ENCODE measurements at places on chromosomes 1 and 21.

GRCh38 chr1:48470950-48471690 lies 884 bp downstream of the SPATA6 start:
- no peak for DNase-seq

GRCh38 chr21:36310016-36310415 lies 10.0 kb upstream of the MORC3 start:
- no peak for DNase-seq

DNA sequence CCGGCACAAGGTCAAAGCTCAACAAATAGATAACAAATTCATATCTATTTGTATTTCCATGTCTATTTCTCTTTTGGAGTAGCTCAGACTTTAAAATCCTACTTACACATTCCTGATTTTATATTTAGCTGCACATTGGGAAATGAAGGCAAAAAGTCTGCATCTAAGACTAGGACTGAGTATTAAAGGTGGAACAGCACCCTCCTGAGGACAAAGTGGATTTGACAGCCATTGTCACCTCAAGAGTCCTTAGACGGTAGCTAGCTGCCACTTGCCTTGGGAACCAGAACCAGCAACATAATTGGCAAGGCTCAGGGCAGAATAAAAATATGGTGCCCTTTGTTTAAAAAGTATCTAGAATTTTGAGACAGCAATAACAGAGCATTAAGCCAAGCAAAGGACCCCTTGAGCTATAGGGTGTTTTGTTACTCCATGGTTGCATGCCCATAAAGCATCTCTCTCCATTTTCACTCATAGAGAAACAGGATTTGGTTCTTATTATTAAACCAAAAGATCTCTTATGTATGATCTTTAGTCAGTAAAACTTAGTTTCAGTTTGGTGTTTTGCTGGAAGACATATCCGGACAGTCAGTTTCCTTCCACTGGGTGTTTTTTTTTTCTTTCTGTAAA lies 30.0 kb upstream of the SGIP1 start:
- DNase-seq, result peak; percentile 71

DNA sequence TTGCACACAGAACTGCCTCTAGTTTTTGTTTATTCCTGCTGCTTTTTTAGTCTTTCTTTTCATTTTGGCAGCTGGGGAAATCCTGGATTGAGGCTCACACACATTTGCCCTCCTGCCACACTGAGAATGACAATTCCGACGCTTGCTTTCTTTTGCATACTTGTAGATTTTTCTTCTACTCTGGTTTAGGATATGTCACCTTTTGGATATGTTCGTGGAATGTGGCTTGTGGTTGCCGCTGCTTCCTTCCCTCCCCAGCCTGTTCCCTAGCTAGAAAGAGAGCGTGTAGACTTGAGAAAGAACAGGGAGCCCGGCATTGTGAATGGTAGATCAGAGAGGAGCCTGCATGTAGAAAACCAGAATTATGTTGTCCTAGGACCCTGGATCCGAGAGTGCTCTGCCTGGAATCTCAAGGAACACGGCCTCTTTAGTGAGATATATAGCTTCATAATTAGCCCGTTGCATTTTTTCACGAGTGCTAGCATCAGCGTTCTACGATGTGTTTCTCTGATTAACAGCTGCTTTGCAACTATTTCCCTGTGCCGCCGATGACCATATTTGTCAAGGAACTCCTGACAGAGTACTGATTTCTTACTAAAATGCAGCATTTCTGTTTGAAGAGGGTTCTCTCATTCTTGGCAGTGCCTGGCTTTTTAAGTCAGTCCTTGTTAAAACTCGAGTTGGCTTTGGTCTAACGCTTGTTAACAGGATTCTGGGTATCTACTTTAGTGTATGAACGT lies 56.2 kb downstream of the PEX14 start:
- no peak for DNase-seq

GRCh38 chr1:244461245-244462071 lies at the start of gene CATSPERE:
Gene CATSPERE (plus strand): TSS chr1:244461273. CDS start chr1:244461430, 157 bp downstream.
- peak; percentile 87 for DNase-seq

- DNase-seq, result no peak
Measured at GRCh38 chr1:35640380-35641232, 720 bp downstream of the PSMB2 start.
